ENCODE measurements at places on chromosomes 7 and 10.

DNA sequence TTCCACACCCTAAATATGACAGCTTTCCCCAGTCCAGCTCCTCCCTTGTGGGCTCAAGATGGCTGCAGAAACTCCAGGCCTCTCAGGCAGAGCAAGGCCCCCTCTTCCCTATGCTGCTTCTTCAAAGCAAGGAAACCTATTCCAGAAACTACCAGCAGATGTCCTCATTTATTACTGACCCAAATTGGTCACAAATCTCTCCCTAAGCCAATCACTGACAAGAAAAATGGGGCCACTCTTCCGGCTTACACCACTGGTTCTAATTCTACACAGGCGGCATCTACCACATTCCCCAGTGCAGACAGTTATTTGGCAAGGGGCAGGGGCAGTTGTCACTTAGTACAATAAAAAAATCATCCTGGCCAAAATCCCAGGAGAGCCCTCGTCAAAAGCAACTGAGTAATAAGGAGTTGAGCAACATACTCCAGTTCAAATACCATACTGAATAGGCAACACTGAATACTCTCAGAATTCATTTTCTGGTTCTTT lies 150.4 kb downstream of the SFMBT2 start:
- no peak for DNase-seq

- peak; percentile 22 for DNase-seq
Observed at GRCh38 chr7:155987681-155988235, 175.5 kb upstream of the SHH start.

DNA sequence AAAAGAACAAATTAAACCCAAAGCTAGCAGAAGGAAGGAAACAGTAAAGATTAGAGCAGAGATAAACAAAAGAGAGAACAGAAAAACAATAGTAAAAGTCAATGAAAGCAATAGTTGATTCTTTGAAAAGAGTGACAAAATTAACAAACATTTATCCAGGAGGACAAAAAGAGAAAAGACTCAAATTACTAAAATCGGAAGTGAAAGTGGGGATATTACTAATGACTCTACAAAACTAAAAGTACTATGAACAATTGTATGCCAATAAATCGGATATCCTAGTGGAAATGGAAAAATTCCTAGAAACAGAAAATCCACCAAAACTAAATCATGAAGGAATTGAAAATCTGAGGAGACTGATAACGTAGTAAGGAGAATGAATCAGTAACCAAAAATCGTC lies 96.3 kb downstream of the SNX13 start:
- no peak for DNase-seq

DNA sequence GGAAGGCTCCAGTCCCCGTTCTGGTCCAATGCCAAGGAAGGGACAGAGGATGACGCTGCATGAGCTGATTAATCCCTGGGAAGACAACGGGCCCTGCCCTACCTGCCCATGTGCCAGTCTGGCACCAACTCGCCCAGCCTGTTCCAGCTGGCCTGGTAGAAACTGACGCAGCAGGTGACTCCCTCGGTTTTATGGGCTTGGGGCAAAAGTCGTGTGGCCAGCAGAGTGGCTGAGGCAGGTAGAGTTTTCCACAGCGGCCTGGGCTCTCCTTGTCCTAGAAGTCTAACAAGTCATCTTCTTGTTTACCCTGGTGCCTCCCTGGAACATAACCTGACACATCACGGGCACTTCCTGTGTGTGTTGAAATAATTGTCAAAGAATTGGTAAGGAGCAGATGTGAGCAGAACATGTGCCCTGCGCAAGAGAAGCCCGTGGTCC lies 20.4 kb upstream of the LMTK2 start:
- DNase-seq, result no peak

- DNase-seq, result peak; percentile 12
Observed at GRCh38 chr7:4080954-4081353, 601.1 kb upstream of the FOXK1 start.

GRCh38 chr10:104780946-104781595 lies 140.0 kb downstream of the SORCS3 start:
- DNase-seq, result no peak

DNA sequence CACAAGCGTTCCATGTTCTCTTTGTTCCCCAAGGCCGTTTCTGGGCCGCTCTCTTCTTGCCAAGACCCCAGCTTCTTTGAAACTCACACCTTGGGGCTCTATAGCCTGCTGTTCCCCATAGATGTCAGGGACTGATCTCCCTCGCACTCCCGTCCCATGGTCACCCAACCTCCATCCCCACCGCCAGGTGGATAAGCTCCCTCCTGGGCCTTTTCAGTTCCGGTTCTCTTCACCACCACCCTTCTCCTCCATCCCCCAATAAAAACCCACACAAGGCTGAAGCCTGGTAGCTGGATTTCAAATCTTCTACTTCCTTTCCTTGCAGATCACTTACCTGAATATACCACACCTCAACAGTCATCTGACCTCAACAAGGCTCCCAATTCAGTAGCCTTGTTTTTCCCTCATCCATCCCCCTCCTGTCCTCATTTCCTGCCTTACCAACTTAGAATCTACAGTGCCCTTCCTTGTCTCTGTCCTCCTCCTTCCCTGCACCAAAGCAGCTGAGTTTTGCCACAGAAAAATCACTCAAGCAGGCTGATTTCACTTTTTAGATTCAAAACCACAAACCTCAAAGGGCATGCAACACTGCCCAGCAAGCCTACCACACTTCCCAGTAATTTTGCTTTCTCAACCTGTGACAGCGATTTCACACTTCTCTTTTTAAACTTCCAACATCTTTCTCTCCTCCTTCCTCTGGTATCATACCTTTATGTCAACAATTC lies 7.7 kb downstream of the SLC37A3 start:
- DNase-seq, result no peak

- DNase-seq, result peak; percentile 34
Observed at GRCh38 chr7:124723012-124723411, 42.6 kb downstream of the GPR37 start.

GRCh38 chr7:141281311-141281710 lies 207.4 kb downstream of the TMEM178B start:
- no peak for DNase-seq

DNA sequence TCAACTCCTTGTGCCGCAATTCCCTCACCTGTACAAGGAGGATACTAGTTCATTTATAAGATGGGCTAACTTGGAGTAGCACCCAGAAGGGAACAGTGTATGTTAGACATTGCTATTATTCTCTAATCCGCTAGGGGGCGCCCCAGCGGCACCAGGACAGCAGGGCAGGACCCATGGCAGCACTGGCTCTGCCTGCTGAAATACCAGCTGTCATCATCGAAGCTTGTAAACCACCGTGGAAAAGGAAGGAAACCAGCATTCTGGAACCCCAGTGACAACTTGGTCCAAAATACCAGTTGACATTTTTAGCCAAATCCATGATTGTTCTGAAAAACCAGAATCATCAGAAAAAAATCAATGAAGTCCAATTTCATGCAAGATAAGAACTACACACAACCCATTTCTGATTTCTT lies 134.4 kb downstream of the ITGA8 start:
- peak; percentile 58 for DNase-seq

DNA sequence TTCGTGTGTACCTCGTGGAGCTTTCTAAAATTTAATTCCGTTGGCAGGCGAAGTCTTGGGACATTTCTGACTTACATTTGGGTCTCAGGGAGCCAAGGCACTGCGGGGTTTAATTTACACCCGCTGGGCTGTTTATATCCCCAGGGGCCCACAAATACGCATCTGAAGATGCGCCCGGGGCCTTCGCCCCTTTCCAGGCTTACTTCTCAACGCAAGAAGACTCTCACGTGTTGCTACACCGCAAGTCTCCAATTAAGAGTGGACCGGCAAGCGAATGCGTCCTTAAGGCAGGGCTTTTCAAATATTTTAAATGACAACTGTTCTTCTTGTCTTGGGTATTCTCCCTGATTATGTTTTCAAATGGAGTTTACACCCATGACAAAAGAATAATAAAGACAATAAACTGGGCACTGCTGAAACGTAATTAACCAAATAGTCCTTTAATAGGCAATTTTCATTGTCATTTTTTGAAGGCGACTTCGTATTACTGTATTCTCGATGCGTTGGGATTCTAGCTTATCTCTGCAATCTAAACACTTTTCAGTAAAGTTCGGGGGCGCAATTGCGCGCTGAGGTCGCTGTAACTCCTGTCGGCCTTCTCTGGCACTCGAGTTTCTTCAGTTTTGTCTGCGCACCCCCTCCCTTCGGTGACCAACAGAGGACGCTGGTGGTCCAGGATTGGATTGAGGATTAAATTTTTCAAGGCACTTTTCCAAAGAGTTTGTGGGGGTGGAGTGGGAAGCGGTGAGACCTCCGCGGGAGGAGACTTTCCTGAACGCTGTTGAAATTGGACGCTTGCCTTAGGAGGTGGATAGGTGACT lies 837 bp upstream of the IGFBP3 start:
- DNase-seq, result peak; percentile 65

DNA sequence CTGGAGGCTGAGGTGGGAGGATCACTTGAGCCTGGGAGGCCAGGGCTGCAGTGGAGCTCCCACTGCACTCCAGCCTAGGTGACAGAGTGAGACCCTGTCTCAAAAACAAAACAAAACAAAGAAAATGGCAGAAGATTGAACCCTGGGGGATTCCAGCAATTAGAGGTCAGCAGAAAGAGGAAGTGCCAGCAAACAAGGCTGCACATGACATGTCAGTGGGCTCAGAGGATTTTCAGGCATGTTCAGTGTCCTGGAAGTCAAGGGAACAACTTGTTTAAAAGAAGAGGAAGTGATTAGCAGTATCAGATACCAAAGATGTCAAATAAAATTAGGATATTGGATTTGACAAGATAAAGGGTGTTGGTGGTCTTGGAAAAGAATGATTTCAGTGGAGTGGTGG lies 32.3 kb downstream of the RAB18 start:
- DNase-seq, result no peak

GRCh38 chr7:132767378-132767777 lies 191.1 kb upstream of the PLXNA4 start:
- no peak for DNase-seq

- no peak for DNase-seq
Observed at GRCh38 chr10:53358536-53358935, 586.0 kb upstream of the MBL2 start.

DNA sequence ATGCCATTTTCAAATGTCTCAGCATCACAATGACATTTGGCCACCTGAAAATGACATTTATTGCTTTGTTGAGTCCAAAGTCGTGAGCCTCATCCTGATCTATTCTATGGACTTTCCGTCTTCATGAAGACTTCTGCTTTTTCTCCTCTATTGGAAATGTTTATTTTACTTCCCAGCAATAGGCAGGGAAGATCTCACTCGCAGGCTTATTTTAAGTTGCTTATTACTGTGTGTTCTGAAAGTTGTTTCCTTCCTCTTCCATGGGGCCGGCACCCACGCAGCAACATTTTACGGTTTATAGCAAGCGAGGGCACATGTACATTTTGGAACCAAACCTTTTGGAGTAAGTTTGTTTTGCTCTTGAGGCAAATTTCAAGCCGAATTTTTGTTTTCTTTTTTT lies 221.0 kb upstream of the KLF6 start:
- DNase-seq, result no peak

DNA sequence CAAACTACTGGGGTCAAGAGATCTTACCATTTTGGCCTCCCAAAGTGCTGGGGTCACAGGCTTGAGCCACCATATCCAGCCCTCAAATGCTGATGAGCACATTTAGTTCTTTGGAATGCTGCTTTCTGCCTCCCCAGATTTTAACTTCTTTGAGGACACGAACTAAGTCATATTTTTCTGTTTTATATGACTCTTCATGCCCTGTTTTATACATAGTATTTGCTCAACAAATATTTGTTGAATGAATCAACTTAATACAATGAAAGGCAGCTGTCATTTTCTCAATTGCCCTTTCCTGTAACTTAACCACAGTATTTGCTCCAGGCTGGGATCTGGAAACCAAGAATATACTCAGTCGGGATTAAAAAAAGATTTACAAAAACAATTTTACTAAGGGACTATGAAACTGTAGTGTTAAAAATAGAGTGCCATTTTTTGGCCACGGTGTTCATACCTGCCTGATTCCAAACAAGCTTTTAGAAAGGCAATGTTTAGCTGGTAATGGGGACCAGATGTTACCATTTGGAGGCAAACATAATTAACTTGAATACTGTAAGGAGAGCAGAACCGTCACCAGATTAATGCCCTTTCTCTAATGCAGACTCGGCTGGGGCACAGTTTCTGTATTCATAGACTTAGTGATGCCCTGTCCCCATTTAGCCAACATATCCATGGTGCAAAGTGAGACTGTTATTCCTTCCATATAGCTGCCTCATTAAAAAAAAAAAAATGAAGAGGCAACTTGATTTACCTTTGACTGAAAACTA lies 117.6 kb downstream of the NRP1 start:
- DNase-seq, result peak; percentile 51

DNA sequence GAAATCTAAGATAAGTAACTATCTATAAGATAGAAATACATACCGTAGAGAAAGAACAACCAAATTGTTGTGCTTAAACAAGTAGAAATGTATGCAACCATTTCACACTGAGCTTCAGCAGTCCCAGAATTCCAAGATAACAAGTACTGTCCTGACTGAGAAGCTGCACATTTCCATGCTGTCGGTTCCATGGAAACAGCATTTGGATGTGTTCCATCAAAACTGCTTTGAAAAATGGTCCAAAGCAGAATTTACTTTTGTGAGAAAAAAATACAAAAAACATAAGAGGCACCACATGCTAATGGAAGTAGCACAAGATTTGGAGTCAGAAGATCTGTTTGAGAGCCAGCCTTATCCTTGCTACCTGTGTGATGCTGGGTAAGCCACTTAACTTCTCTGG lies 92.6 kb downstream of the MTERF1 start:
- no peak for DNase-seq

GRCh38 chr7:87628780-87629569 lies 777 bp downstream of the RUNDC3B start:
- no peak for DNase-seq

- no peak for DNase-seq
Observed at GRCh38 chr7:70190281-70190680, 592.0 kb downstream of the AUTS2 start.

DNA sequence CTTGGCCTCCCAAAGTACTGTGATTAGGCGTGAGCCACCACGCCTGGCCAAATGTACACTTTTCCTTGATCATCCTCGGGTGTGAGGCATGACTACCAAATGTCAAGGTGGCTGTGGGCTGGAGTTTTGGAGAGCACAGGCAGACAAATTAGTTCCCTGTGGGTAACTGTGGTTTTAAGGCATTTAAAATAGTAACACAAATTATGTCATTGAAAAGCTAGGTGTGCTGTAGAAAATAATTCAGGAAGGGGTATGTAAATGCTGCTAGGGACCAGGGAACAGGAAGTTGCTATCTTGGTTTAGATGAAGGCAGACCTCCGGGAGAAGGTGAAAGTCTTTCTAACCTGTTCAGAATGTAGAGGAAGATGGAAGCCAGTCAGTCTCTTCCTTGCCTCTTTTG lies 9.9 kb downstream of the GLRX3 start:
- DNase-seq, result no peak
